ENCODE measurements at places on chromosomes 5 and 9.
A peak's percentile ranks its signal among the peaks of the same experiment; 100 is the strongest.

DNA sequence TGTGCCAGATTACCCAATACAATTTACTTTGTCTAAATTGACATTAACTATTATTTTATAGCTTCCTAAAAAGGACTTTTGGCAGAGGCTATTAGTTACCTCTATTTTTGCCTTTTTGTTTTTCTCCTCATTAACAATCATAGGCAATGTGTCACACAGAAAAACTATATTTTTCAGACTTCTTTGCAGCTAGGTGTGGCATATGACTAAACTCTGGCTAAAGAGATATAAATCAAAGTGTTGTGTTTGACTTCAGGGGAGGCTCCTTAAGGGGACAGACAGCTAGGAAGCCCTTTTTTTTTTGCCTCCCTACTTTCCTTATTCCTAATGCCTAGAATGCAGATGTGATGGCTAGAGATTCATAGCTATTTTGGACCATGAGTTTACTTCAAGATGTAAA lies 19.7 kb upstream of the GCNT4 start:
- DNase-seq, result no peak

- no peak for DNase-seq
These were observed 743.3 kb upstream of the PTPRD start for GRCh38 chr9:11356067-11356466.

GRCh38 chr5:135248801-135249231 lies 150.2 kb downstream of the MACROH2A1 start:
- DNase-seq, result no peak

- DNase-seq, result no peak
These were observed 21.5 kb downstream of the SHB start for GRCh38 chr9:38047301-38048251.

DNA sequence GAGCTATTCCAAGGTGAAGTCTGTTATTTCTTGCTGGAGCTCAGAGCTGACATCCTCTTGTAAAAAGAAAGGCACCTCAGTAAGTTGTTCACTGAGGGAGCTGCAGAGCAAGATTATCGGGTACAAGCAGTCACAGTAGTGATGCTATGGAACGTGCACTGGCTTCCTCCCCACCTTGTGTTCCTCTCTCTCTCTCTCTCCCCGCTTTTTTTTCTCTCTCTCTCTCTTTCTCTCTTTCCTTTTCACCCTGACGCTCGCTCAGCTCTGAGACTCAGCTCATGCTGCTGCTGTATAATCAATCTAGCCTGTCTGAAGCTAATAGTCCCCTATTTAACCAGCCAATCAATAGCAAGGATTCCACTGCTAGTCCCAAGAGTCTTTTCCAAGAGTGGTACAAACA lies 587.6 kb upstream of the CDH18 start:
- no peak for DNase-seq

DNA sequence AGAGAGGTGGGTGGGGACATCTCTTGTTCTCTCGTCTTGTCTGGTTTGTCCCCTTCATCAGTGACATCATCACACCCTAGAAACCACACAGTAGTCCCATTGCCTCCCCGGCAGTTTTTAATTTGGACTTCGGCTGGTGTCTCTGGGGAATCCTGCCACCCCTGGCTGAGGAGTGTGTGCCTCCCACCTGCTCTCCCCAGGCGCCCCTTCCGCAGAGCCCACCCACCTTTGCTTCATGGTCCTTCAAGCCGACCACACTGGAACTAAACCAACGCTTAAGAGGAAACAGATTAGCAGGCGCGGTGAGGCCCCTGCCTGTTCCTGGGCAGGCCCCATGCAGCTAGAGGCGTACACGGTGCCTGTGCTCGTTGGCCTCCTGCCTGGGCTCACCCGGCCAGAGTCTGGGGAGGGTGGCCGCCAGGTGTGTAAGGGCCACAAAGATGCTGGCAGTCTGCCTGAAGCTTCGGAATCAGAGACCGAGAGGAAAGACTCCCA lies 107.6 kb upstream of the SPRY4 start:
- peak; percentile 12 for DNase-seq

GRCh38 chr5:156256642-156257041 lies 70.3 kb upstream of the SGCD start:
- no peak for DNase-seq

DNA sequence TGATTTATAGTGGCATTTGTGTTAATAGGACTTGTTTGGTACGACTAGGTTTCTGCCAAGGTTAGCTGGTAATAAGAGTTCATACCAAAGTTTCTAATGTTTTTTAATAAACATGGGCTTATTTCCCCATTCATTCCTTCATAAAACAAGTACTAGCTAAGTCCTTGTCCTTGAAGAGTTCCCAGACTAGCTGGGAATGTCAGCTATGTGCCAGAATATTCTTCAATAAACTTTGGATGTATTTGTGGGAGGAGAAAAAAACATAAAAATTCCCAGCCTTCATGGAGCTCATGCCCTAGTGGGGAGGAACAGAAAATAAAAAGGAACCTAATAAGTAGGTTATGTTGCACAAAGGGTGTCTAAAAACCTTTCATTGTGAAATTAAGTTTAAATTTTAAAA lies 176.9 kb downstream of the DENND1A start:
- no peak for DNase-seq

- DNase-seq, result no peak
These were observed 68.1 kb upstream of the FBXL7 start for GRCh38 chr5:15431923-15432322.

GRCh38 chr9:117325110-117325731 lies 89.6 kb downstream of the ASTN2 start:
- DNase-seq, result no peak

DNA sequence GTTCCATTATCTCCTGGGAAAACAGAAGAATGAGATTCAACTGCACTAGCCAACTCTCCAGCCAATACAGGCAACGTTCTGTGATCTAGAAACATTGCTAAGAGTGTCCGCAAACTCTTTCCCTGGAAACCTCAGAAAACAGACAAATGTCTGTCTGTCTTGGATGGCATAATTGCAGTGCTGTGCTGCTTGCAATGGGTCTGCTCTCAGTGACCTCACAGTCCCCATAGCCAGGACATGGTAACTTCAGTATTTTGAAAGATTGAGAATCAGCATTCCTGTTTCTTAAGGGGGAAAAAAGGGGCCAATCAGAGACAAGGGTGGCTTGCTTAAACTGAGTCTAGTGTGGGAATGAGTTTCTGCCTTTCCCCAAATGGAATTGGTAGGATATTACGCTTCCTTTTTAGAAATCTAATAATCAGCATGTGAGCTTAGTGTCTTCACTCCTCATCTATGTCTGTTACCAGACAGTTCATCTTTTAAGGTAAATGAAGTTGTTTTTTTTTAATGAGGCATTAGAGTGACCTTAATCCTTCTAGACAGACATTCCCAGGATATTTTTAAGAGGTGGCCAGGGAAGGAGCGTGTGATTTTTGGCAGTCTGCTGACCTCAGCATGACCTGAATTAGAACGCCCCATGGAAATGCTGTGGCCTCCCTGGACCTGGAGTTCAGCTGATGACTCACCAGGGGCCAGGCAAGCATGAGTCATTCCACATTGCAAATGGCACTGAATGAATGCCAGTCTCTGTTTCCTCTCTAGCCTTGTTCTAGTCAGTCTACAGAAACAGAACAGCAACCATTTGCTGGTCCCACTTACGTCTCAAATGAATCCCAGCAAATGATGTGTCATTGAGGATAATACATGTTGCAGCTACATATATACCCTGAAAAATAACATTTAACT lies 210.2 kb upstream of the ACTBL2 start:
- no peak for DNase-seq

- no peak for DNase-seq
These were observed 20.8 kb downstream of the TMEM245 start for GRCh38 chr9:109098960-109099308.

- DNase-seq, result no peak
These were observed 491 bp upstream of the CTSL start for GRCh38 chr9:87725356-87725899.

- DNase-seq, result no peak
These were observed 41.9 kb downstream of the NIM1K start for GRCh38 chr5:43233946-43234345.

GRCh38 chr9:69999315-69999714 lies 44.3 kb upstream of the MAMDC2 start:
- DNase-seq, result no peak

GRCh38 chr9:115997923-115998322 lies 155.7 kb upstream of the PAPPA start:
- no peak for DNase-seq

- no peak for DNase-seq
These were observed 43.6 kb upstream of the RAD23B start for GRCh38 chr9:107239474-107239873.

GRCh38 chr9:72129271-72130156 lies 19.7 kb upstream of the GDA start:
- DNase-seq, result no peak

GRCh38 chr5:147466360-147466980 lies 43.4 kb downstream of the DPYSL3 start:
- DNase-seq, result no peak

Data from stimulated activated naive CD4-positive, alpha-beta T cell treated with Interleukin-2 at 50 U/mL for 16 hours (primary cell).